ENCODE measurements at places on chromosomes 7 and 10. TPM values are rescaled to one million over a fixed set of nuclear protein-coding genes. Genes with fewer than 3 reads are reported as not detected.

MKX gene
- total RNA-seq = 0.19 TPM

SYT15B gene
- total RNA-seq = 2.1 TPM

GRCh38 chr10:80966326-80966986 is 428.8 kb downstream of the SH2D4B start:
- DNase-seq = no peak
- H3K4me3 ChIP-seq = no peak overlapping the region
- H3K4me1 ChIP-seq = no peaks in the 10 kb centered on the region
- H3K27me3 ChIP-seq = no peaks in the 10 kb centered on the region
- no peak overlapping the region for H3K27ac ChIP-seq

CFAP70 gene
- 2.5 TPM for total RNA-seq

DNA sequence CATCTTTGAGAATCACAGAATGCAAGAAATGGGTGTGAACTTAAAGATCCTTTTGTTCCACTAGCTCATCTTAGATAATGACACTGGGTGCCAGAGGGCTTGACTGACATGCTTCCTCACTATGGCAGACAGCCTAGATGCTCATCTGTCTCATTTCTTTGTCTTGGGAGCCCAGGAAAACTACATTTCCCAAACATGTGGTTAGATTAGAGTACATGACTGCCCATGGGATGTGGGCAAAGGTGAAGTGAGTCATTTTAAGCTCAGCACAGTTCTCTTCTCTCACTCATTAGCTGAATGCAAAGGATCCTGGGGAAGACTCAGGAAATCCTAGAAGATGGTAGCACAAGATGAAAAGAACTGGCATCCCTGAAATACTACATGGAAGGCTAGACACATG is 32.5 kb upstream of the TBX20 start:
- no peaks in the 10 kb centered on the region for H3K27me3 ChIP-seq
- DNase-seq = no peak
- H3K4me1 ChIP-seq = no peaks in the 10 kb centered on the region
- H3K36me3 ChIP-seq = no peaks in the 10 kb centered on the region
- no peak overlapping the region for H3K4me3 ChIP-seq

DNA sequence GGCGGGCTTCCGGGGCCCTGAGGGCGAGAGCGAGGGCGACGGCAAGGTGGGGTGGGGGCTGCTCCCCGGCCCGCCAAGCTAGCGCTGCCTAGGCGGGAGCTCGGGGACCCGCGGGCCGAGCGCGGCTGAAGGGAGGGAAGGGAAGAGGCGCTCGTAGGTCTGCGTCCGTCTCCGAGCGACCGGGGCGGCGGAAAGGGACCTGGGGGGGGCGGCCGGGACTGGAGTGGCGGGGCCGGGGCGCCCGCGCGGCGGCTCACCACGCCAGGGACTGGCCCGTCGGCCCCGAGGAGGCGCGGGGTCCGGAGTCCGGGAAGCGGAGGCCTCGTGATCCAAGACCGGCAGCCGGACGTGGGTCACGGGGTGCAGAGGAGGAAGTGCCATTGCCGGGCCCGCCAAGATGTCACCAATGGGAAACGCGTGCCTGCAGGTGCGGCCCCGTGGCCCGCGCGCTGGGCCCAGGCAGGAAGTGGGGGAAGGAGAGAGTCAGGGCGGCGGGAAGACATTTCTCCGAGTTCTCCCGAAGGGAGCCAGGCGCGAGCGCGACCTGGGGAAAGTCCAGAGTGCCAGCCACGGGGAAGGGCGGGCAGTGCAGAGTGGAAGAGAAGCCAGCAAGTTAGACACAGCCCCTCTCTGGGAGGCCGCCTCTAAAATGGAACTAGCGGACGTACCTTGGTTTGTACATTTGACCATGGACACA is 11.9 kb downstream of the HNRNPF start:
- peaks cover 7% of the 10 kb centered on the region for H3K36me3 ChIP-seq
- H3K27me3 ChIP-seq = no peaks in the 10 kb centered on the region
- H3K4me1 ChIP-seq = peaks cover 56% of the 10 kb centered on the region
- peak; percentile 51 for DNase-seq
- peak overlapping the region; percentile 86 for H3K4me3 ChIP-seq

MUC3A gene
- total RNA-seq = not detected

AOC1 gene
- total RNA-seq = 0.95 TPM

DNA sequence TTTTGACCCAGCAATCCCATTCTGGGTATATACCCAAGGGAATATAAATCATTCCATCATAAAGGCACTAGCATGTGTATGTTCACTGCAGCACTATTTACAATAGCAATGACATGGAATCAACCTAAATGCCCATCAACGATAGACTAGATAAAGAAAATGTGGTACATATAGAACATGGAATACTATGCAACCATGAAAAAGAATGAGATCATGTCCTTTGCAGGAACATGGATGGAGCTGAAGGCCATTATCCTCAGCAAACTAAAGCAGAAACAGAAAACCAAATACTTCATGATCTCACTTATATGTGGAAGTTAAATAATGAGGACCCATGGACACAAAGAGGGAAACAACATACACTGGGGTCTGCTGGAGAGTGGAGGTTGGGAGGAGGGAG is 58.0 kb upstream of the STARD3NL start:
- no peak overlapping the region for H3K4me3 ChIP-seq
- DNase-seq = no peak
- H3K4me1 ChIP-seq = no peaks in the 10 kb centered on the region
- no peak overlapping the region for H3K27ac ChIP-seq

DNA sequence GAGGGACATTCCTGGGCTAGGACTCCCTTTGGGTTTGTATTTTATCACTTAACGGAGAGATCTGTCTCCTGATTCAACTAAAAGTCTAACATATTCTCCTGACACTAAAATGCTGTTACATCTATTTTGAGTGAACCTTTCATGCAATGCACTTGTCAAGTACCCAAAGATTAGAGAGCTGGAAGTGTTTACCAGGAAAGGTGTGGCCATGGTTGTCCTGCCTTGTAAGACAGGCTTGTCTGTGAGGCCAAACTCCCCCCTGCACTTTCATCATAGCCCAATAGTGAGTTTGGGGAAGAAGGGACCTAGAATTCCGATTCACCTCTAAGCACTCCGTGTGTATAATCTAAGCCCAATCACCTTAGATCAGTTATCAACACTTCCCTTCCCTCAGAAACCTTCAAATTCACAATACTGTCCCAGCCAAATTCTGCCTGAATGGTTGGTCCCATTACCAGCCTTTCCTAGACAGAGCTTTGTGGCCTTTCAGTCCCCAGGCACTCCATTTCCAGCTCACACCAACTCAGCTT is 162.6 kb upstream of the NAMPT start:
- no peak for DNase-seq
- H3K27me3 ChIP-seq = no peaks in the 10 kb centered on the region
- H3K36me3 ChIP-seq = no peaks in the 10 kb centered on the region
- no peak overlapping the region for H3K4me3 ChIP-seq

INMT gene
- 4.6 TPM for total RNA-seq

DNA sequence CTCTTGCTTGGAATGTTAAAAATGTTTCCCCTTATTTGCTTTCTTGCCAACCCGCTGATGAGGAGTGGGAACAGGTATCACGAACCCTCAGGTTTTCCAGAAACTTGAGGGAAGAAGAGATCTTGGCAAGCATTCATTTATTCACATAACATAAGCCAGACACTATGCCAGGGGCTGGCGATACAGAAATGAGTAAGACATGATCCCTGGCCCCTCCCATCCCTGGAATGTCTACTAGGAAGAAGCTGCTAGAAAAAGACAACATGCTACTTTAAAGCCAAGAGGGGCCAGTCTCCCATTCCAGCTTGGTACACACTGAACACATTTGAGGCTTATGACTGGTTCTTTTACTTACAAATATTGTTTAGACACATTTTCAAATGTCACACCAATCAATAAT is 26.4 kb downstream of the SLC35B4 start:
- no peaks in the 10 kb centered on the region for H3K27me3 ChIP-seq
- no peak overlapping the region for H3K4me3 ChIP-seq

DNA sequence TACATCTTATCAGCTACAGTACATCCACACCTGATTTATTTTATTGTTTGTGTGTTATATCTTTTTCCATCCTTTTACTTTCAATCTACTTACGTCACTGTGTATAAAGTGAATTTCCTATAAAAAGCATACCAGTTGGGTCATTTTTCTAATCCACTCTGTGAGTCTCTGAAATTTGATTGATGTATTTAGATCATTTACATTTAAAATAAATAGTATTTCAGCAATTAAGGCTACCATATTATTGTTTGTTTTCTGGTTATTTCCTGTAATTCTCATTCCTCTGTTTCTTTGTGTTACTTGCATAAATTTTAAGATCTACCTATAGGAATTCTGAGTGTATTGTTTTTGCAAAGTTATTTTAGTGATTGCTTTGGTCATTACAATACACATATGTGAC is 53.7 kb downstream of the VSTM4 start:
- DNase-seq = no peak
- no peak overlapping the region for H3K4me3 ChIP-seq
- H3K27ac ChIP-seq = no peak overlapping the region
- no peaks in the 10 kb centered on the region for H3K36me3 ChIP-seq
- H3K4me1 ChIP-seq = peaks cover 6% of the 10 kb centered on the region

DNA sequence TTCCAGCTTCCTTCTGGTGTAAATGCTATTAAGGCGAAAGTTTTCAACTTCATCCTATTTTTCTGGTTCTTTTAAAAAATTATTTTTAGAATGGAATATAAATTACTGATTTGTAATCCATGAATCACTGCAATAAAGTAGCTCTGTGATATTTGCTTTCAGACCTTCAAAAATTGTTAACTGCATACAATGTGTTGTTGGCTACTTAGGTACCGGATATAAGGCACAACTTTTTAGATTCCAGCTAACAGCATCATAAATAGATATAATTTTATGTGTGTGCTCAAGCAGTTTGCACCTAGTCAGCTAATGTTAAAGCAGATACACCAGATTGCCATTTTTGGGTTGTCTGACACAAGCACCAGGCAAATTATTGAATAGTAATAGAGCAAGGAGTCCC is 58.7 kb downstream of the PON1 start:
- no peaks in the 10 kb centered on the region for H3K4me1 ChIP-seq
- H3K27ac ChIP-seq = no peak overlapping the region
- H3K4me3 ChIP-seq = no peak overlapping the region
- H3K36me3 ChIP-seq = no peaks in the 10 kb centered on the region
- no peaks in the 10 kb centered on the region for H3K27me3 ChIP-seq

- no peaks in the 10 kb centered on the region for H3K36me3 ChIP-seq
- H3K27me3 ChIP-seq = no peaks in the 10 kb centered on the region
- H3K4me3 ChIP-seq = no peak overlapping the region
- H3K4me1 ChIP-seq = no peaks in the 10 kb centered on the region
These were observed 71.3 kb downstream of the KCND2 start for GRCh38 chr7:120344276-120344675.

HTR5A gene
- not detected for total RNA-seq

- H3K27me3 ChIP-seq = no peaks in the 10 kb centered on the region
- no peak overlapping the region for H3K4me3 ChIP-seq
- H3K4me1 ChIP-seq = no peaks in the 10 kb centered on the region
- no peak overlapping the region for H3K27ac ChIP-seq
These were observed 116.2 kb downstream of the PARP12 start for GRCh38 chr7:139946533-139946932.

OR9A2 gene
- not detected for total RNA-seq

SLC13A4 gene
- total RNA-seq = 1.7 TPM

DNA sequence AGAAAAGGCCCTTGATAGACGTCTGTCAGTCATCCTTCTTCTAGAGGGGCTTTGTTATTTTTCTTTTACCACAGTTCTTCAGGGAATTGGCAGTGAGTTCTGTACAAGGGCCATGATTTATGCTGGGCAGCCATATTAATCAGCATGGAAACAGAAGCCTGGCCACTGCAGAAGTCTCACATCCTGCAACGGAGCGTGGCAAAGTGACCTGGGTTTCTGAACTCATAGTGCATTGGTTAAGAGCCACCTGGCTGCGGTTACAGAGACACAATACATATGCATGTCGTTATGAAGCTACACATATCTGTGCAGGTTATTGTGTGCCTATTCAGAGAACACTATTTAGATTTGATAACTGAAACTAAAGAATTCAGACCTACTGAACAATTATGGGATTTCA is 419.4 kb upstream of the CELF2 start:
- DNase-seq = no peak
- H3K4me1 ChIP-seq = no peaks in the 10 kb centered on the region
- H3K36me3 ChIP-seq = no peaks in the 10 kb centered on the region
- no peak overlapping the region for H3K4me3 ChIP-seq

DNA sequence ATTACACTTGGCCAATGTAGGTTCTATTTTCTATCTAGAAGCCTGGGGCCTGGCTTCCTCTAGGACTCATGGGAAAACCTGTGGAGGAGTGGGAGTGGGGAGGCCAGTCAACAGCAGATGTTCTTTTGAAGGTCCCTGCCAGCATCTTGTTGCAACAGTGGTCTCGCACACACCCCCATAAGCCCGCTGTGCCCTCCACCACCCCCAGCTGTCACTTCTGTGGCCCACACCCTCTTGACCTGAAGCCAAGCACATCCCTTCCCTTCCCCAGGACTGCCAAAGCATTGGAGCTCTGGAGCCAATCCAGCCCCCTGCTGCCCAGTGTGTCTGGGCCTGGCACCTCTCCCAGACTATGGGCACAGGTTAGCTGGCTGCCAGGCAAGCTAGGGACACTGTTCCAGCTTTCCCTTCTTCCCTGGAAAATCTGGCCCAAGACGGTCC is 1.9 kb upstream of the STX1A start:
- no peaks in the 10 kb centered on the region for H3K27me3 ChIP-seq
- no peak for DNase-seq
- H3K36me3 ChIP-seq = no peaks in the 10 kb centered on the region
- no peak overlapping the region for H3K4me3 ChIP-seq
- peaks cover 33% of the 10 kb centered on the region for H3K4me1 ChIP-seq
- H3K27ac ChIP-seq = no peak overlapping the region

DNA sequence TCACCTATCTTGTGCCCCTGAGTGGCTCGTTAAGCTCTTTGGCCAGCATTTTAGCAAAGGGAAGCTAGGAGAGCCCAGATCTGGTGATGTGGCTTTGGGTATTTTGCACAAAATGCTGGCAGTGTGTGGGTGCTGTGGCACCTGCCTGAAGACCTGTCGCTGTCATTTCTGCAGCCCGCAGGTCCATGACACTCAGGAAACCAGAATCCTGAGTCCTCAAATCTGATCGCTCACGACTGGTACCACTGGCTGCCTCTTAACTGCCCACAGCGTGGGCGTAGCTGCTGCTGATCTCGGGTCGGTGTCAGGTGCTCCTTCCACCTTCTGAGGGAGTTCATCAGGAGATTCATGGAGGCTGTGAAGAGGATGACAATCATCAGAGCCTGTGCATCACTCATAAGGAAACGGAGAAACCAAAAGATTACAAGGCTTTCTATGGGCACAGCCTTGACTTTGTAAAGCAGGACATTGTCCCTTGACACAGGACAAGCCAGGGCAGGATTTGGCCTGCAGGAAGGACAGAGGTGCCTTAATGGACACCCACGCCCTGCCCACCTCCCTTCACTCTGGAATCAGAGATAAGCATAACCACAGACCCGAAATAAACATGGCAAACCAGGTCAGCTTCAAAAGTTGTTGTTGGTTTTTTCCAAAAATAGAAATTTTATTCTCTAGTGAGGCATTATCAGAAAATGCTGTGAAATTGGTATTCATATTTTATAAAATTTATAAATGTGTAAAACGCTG is 71.0 kb upstream of the STK17A start:
- no peaks in the 10 kb centered on the region for H3K36me3 ChIP-seq
- no peak overlapping the region for H3K4me3 ChIP-seq
- H3K27ac ChIP-seq = no peak overlapping the region
- no peaks in the 10 kb centered on the region for H3K27me3 ChIP-seq

Data from esophagus squamous epithelium (tissue), 5 donors.